ENCODE measurements at places on chromosomes 16 and 17. TPM values are rescaled to one million over a fixed set of nuclear protein-coding genes. Genes with fewer than 3 reads are reported as not detected.
A peak's percentile ranks its signal among the peaks of the same experiment; 100 is the strongest.

- DNase-seq, result no peak
Observed at GRCh38 chr17:63474586-63475460, 2.0 kb upstream of the ACE start.

DNA sequence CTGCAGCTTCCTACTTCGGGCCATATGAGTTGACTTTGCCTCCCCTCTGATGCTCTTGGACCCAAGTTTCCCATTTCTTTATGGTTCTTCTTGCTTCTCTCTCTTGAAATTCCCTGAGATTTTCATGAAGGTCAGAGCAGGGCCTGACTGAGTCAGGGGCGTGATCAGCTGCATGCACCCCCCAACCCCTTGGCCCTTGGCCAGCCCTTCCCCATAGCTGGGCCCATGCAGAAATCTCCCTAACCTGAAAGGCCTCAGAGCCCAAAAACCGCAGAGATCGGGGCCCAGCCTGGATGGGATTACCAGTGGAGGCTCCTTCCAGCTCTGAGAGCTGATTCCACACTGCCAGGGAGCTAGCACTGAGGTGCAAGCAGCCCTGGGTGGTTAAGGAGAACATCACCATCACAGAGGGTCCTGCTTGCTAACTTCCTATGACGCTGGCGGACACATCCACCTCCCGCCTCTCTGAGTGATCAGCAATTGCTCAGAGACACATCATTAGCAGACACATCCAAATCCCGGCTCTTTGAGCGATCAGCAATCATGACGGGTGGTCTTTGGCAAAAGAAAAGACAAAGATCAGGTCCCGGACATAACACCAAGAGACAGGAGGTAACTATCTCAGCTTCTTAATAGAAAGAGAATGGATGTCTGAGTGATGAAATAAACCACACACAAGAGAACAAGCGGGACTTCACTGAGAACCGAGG is 161.5 kb downstream of the C16orf78 start:
- no peak for DNase-seq

RNF157 gene
- 22.0 TPM for polyA plus RNA-seq

- no peak for DNase-seq
Observed at GRCh38 chr17:81885869-81886548, 5.4 kb downstream of the ALYREF start.

TBC1D28 gene
- polyA plus RNA-seq, result not detected

ASB16 gene
- 4.8 TPM for polyA plus RNA-seq

- no peak for DNase-seq
Observed at GRCh38 chr17:13734880-13735279, 133.2 kb upstream of the HS3ST3A1 start.

ADGRG3 gene
- polyA plus RNA-seq, result 0.32 TPM

ITGAD gene
- polyA plus RNA-seq, result 0.25 TPM

LYRM9 gene
- 29.5 TPM for polyA plus RNA-seq

DNA sequence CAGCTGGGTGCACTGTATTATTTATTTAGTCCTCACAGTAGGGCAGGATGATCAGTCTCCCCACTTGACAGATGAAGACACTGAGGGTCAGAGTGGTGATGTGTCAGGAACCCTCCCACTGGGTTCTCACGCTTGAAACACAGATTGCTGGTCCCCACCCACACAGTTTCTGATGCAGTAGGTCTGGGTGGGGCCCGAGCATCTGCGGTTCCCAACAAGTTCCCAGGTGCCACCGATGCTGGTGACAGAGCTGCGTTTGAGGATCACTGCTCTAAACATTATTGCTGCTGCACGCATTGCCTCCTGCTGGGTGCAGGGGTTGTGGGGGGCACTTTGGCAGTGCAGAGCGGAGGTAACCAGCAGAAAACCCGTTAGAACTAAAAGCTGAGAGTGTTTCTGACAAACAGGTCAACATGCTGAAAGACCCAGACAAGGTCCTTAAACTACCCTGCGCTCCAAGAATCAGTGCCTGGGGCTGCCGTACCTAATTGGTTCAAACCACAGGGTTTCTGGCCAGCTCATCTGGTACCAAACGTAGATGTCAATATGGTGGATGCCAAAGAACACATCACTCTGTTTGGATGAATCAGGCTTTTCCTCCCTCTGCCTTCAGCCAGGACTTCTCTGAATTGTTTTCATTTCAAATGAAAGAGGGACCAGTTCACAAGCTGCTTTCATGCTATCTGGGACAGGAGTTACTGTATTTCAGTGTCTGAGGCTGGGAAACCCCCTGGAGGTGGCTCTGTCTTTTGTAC is 76.0 kb downstream of the ABCC1 start:
- DNase-seq, result no peak

GRCh38 chr17:82976982-82977488 is 102.4 kb upstream of the METRNL start:
- DNase-seq, result no peak

GRCh38 chr17:75864448-75864871 is 9.3 kb upstream of the WBP2 start:
- peak; percentile 78 for DNase-seq

SLC6A2 gene
- polyA plus RNA-seq, result 0.16 TPM

DNA sequence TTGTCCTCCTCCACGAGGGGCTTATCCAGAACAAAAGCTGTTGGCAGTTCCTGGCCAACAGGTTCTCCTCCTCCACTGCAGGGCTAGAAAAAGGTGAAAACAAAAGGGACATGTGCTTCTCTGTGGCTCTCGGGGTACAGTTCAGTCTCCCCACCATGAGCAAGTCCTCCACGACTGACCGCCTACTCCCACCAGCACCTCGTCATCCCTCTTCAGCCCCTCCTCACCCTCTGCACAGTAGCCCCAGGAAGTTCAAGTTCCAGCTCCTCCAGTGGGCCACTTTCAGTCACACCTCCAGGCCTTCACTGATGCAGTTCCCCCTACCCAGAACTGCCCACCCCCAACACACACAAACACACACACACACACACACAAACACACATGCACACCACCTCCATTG is 19.4 kb downstream of the KRT9 start:
- no peak for DNase-seq

DNA sequence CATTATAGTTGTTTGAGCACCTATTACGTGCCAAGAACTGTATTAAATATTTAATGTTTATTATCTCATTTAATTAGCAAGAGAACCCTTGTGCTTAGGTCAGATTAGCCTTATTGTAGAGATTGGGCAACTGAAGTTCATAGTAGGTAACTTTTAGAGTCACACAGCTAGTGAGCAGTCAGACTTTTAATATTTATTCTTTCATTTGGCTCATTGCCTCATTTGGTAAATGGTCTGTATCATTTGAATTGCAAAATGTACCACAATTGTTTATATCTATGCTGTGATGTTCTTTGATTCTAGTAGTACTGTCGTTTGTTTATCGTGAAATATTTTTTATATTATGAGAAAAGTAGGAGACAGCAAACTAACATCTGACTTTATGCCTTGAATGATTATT is 7.6 kb downstream of the CLTC start:
- no peak for DNase-seq

- DNase-seq, result no peak
Observed at GRCh38 chr17:40607641-40608040, 40.0 kb downstream of the SMARCE1 start.

GRCh38 chr16:361872-362701 is 8.3 kb downstream of the MRPL28 start:
- DNase-seq, result no peak

DNA sequence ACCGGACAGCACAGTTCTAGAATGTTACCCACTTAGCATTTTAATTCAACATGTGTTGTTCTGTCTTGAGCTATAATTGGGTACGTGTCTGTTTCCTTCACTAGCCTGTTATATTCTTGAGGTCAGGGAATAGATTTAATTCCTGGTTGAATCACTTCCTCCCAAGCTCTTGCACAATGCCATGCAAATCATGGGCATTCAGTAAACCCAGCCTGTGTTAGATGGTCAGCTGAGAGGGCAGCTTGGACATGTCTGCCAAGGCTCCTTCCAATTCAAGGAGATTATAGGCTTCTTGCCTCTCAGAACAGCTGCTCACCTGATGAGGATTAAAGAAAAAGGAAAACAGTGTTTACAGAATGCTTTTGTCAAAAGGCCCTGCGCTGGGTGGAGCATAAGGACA is 12.6 kb downstream of the C1QTNF1 start:
- DNase-seq, result no peak

GRCh38 chr17:3915995-3916696 is at the start of gene P2RX1:
Gene P2RX1 (minus strand): TSS chr17:3916465. CDS start chr17:3916225, 240 bp downstream.
- DNase-seq, result no peak

DNA sequence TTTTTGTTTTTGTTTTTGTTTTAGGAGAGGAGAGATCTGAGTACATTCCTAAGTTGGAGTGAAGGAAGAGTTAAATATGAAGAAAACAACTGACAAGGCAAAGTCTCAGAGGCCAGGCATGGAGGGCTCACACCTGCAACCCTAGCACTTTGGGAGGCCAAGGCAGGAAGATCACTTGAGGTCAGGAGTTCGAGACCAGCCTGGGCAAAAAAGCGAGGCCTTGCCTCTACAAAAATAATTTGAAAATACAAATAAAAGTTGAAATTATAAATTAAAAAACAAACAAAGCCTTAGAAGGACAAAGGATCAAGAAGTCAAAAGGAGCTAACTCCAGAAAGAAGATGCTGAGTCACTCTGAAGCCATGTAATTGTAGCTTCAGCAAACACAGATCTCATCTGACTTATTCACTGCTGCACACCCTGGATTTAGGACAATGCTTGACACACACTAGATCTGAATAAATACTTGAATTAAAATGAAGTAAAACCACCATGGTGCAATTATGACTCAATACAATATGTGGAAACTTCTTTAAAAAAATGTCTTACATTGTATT is 9.1 kb downstream of the CEP20 start:
- no peak for DNase-seq

EDC4 gene
- 104 TPM for polyA plus RNA-seq

DNA sequence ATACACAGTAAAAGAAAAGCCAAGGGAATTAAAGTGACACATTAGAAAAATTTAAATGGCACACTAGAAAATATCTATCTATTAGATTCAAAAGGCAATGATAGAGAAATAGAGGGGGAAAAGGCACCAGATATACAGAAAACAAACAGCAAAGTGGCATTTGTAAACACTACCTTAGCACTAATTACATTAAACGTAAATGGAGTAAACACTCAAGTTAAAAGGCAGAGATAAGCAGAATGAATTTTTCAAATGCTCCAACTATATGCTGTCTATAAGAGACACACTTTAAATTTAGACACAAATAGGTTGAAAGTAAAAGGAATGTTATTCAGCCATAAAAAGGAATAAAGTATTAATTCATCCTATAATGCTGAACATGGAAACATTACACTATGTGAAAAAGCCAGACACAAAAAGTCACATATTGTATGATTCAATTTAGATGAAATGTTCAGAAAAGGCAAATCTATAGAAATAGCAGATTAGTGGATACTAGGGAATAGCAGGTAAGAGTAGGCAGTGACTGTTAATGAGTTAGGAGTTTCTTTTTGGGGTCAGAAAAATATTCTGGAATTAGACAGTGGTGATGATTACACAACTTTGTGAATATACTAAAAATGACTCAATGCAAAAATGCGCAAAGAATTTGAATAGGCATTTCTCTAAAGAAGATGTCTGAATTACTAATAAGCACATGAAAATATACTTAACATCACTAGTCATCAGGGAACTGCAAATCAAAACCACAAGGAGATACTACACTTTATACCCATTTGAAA is 92.4 kb downstream of the BRIP1 start:
- DNase-seq, result no peak

AANAT gene
- 0.30 TPM for polyA plus RNA-seq

CDH13 gene
- 15.4 TPM for polyA plus RNA-seq

- DNase-seq, result no peak
Observed at GRCh38 chr17:8922451-8922850, 43.1 kb downstream of the PIK3R5 start.

GRCh38 chr17:49596613-49597244 is 21.1 kb downstream of the NXPH3 start:
- no peak for DNase-seq

MSLN gene
- 11.6 TPM for polyA plus RNA-seq

DNA sequence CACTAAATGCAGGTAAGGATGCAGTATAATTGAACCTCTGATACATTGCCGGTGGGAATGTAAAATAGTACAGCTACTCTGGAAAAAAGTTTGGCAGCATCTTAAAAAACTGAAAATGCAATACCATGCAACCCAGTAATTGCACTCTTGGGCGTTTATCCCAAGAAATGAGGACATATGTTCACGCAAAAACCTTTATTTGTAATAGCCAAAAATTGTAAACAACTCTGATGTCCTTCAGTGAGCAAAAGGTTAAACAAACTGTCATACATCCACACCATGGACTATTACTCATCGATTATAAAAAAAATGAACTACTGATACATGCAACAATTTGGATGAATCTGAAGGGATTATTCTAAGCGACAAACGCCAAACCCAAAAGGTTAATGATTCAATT is 16.9 kb downstream of the SYNRG start:
- DNase-seq, result no peak

DNA sequence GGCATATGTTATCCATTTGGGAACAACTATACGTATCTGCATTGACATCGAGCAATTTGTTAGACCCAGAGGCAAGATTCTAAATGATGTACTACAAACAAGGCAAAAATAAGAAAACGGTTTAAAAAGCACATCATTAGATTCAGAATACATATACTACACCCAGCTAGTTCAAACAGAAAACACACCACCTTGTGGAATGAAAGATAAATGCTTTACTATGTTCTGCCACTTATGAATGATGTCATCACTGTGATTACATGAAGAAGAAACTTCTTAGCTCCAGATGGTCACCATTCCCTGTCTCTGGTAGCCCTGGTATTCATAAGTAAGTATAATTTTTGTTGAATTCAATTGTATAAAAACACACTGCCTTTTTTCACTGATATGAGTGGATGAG is 7.8 kb downstream of the NACA2 start:
- DNase-seq, result no peak

DNA sequence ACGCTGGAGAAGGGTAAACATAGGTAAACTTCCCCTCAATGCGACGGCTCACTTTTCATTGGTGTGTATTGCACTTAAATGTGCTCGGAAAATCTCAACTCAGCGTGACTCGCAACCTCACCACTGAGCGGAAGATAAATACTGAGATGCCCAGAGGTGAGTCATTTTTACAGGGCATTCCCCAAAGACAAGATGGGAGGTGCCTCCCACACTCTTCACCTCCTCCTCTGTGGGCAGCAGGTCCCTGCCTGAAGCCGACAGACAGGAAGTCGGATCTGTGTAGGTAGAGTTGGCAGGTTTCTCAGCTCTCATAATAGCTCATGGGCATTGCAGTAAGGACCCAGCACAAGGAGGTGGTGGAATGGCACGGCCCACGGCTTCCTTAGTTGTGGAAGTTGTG is 274.6 kb upstream of the HSBP1 start:
- DNase-seq, result no peak

- no peak for DNase-seq
Observed at GRCh38 chr16:24721830-24722238, 7.6 kb upstream of the TNRC6A start.

FGF11 gene
- 6.7 TPM for polyA plus RNA-seq

DNA sequence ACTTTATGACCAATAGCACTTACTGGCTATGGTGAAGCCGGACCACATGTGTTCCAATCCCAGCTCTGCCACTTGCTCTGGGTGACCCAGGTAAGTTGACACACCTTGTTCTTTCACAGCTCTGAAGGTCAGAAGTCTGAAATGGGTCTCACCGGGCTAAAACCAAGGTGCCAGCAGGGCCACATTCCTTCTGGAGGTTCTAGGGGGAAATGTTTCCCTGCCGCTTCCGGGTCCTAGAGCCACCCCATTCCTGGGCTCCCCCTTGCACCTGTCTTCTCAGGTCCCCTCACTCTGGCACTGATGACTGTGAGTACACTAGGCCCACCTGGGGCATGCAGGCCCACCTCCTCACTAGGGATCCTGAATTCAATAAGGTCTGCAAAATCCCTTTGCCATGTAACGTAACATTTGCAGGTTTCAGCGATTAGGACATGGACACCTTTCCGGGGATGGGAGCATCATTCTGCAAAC is 11.4 kb downstream of the USP7 start:
- DNase-seq, result no peak

CCDC40 gene
- 20.3 TPM for polyA plus RNA-seq
